ENCODE measurements at places on chromosomes 11 and 22.

DNA sequence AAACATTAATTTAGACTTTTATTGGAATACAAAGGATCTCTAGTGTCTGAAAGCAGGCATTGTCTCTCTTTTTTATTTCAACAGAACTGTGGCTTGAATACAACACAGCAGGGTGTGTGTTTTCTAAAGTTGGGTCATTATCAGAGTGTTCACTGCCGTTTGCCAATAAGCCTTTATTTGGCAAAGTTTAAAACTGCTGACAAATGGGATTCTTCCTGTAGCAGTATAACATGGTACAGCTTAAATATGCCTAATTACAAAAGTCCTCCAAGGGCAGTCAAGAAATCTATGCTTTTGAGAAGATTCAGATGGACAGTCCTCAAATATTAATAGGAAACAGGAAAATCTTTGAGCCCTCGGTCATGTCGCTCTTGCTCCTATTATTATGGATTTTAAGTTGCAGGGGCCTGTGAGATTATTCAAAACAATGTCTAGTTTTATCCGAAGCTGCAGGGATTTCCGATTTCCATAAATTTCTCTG lies 199.9 kb downstream of the MAML2 start:
- DNase-seq: no peak

DNA sequence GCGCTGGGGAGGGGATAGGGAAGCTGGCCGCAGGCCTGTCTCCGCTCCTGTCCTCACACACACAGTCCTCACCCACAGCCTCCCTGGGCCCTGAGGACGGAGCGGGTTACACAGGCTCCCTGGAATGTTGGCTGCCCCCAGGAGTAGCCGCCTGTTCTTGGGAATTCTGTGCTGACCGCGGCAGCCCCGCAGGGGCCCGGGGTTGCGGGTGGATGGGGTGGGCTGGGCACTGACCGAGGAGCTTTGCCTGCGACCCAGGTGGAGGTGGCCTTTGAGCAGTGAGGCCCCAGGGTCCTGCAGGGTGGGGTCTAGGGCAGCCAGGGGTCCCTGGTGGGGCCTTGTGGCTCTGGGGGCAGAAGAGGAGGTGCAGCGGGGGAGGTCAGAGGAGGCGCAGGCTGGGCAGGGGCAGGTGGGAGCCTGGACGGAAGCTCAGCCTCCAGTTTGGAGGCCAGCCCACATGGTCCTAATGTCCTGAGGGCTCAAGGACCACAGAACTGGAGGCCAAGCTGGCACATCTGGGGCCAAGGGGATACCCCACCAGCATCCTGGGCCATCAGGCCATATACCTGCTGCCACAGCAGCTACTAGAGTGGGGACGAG lies 6.6 kb upstream of the MRGPRG start:
- DNase-seq: no peak

- no peak for DNase-seq
These were observed 42.5 kb downstream of the ABCC8 start for GRCh38 chr11:17434108-17434507.

DNA sequence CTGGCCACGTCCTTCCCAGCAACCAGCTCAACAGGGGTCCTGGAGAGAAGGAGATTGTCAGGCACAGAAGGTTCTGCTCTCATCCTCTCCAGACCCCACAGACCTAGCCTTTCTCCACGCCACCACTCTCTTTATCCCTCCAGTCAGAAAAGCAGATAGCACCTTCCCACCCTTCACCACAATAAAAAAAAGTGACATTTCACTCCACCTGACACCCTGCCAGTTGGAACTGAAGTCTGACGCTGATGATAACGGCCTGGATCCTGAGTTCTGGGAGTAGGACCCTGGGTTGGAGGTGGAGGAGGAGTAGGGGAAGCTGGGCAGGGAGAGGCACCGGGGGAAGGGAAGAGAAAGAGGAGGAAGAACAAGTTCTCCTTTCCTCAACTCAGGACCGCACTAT lies 127.5 kb upstream of the ANO1 start:
- no peak for DNase-seq

DNA sequence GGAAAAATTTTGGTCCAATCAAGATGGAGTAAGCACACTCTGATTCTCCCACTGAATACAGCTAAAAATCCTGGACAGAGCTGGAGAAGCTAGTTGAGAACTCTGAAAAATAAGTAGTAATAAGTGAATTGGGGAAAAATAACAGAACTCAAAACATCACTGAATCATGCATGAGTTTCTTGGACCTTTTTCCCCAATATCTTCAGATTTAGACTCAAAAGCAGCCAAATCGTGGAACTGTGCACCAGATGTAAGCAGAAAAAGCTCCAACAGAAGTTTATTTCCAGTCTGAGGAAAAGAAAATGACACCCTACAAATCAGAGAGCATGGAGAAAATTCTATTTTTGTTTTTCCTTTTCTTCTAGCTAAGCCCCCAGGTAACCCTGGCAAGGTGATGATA lies 279.7 kb upstream of the CTSC start:
- no peak for DNase-seq

GRCh38 chr22:37146051-37146385 lies 3.7 kb downstream of the IL2RB start:
- no peak for DNase-seq

DNA sequence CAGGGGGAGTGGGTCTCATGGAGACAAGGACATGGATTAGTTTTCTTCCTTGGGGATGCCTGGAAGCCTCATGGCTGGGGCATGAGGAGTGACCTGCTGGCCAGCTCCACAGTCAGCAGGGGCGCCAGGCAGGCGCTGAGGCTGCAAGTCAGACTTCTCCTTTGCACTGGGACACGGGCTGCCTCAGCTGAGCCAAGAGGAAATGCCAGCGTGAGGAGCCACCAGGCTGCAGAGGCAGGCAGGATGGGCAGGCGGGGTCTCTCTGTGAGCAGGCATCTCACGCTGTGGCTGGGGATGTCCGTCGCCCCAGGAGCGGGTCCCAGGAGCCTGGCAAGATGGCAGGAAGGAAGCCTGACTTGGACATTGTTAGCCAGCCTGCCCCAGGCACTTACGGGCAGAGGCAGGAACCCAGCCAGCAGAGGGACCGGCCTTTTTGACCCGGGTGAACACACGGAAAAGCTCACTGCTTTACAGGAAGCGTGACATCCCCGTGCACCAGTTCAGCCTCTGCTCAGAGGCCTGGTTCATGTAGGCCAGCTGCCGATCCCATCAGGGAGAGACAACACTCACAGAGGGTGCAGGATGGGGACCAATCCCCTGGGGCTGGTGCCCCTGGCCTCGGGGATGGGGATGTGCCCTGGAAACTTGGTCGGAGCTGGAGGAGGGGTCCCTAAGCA lies 10.2 kb downstream of the GNB1L start:
- no peak for DNase-seq

GRCh38 chr11:72823105-72823804 lies 9.0 kb downstream of the ATG16L2 start:
- DNase-seq: no peak

DNA sequence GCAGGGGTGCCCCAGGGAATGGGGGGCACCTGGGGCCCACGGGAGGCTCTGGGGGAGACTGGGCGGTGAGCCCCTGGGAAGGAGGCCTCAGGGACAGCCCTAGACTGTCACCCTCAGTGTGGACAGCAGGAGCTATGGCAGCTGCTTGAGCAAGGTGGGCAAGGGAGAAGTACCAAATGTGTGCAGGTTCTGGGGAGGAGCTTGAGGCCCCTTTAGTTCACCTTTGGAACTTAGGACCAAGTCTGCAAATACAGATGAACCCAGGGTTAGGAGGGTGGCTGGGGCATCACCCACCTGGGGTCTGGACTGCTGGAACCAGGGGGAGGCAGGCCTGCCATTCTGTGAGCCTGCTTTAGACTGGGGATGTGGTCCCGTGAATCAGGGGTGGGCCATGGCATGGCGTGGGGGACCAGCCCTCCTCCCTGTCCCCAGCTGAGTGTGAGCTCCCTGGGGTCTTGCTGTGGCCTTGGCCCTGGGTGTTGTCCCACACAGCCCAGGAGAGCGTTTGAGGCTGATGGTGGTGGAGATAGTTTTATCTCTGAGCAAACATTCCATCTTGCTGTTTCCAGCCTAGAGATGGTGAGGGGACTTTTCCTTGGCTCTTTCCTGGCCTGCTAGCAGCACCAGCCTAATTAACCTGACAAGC lies 122.3 kb downstream of the KCNQ1 start:
- DNase-seq: no peak

DNA sequence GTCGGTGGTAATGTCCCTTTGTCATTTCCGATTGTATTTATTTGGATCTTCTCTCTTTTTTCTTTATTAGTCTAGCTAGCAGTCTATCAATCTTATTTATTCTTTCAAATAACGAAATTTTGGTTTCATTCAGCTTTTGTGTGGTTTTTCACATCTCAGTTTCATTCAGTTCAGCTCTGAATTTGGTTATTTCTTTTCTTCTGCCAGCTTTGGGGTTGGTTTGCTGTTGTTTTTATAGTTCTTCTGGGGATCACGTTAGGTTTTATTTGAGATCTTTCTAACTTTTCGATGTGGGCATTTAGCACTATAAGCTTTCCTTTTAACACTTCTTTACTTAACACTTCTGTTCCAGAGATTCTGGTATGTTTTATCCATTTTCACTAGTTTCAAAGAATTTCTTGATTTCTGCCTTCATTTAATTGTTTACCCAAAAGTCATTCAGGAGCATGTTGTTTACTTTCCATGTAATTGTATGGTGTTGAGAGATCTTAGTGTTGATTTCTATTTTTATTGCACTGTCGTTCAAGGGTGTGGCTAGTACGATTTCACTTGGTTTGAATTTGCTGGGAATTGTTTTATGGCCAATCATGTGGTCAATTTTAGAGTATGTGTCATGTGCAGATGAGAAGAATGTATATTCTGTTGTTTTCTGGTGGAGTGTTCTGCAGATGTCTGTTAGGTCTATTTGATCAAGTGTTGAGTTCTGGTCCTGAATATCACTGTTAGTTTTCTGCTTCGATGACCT lies 7.7 kb upstream of the SCGB1D1 start:
- no peak for DNase-seq

- no peak for DNase-seq
These were observed 2.2 kb upstream of the OR52H1 start for GRCh38 chr11:5550440-5551095.

GRCh38 chr22:37520776-37521191 lies 1.6 kb upstream of the CARD10 start:
- DNase-seq: no peak

GRCh38 chr11:2570211-2570811 lies 125.5 kb downstream of the KCNQ1 start:
- no peak for DNase-seq

- no peak for DNase-seq
These were observed 40.5 kb upstream of the KCNJ11 start for GRCh38 chr11:17428925-17429324.

- DNase-seq: no peak
These were observed 64.6 kb downstream of the LINC01488 start for GRCh38 chr11:69545976-69546617.

DNA sequence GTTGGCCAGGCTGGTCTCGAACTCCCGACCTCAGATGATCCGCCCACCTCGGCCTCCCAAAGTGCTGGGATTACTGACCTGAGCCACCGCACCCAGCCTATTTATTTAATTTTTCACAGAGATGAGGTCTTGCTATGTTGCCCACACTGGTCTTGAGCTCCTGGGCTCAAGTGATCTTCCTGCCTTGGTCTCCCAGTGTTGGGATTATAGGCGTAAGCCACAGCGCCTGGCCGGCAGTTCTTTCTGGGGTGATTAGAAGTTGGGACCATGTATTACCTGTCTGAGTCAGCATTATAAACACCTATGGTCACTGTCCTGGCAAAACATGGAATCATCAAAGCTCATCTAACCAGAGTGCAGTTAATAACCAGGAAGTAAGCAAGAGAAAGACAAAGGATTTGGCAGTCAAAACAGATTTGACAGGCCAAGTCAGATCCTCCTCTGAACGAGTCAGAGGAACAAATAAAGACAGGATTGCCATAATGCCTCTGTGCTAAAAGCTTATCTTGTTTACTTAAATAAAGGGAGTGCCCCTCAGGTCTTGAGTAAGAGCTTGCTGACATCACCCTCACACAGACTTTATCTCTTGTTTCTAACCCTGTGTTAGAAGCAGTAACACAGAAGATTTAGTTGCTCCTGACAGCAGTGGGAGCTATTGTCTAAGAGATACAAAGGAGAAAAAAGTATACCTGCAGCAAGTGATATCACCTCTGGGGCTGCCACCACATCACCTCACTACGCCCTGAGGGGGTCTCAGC lies 3.7 kb downstream of the SERPIND1 start:
- DNase-seq: no peak

- no peak for DNase-seq
These were observed 143.7 kb upstream of the SORL1-AS1 start for GRCh38 chr11:121596195-121597155.

- DNase-seq: no peak
These were observed 52.1 kb downstream of the LHFPL7 start for GRCh38 chr22:24894220-24894975.

DNA sequence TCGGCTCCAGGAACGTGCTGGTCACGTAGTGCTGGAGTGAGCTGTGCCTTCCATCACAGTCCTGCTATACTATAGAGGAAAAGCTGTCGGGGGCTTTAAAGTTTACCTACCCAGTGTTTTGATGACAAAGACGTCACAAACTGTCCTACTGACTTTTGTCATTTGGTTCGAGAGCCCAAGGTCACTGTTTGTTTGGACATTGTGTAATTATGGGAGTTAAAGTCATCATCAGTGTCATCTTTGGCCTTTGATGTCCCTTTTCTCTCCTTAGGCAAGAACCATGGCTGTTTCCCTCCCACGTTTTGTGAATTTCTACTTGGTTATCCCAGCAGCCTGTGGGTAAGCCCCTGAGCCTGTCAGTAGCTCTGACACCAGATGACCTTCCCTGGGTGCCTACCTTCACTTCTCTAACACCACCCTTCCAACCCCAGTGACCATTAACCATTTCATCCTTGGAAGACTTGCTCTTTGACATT lies 59.3 kb downstream of the SLC1A2 start:
- no peak for DNase-seq

GRCh38 chr22:42439821-42440674 lies 7.8 kb upstream of the NFAM1 start:
- no peak for DNase-seq

DNA sequence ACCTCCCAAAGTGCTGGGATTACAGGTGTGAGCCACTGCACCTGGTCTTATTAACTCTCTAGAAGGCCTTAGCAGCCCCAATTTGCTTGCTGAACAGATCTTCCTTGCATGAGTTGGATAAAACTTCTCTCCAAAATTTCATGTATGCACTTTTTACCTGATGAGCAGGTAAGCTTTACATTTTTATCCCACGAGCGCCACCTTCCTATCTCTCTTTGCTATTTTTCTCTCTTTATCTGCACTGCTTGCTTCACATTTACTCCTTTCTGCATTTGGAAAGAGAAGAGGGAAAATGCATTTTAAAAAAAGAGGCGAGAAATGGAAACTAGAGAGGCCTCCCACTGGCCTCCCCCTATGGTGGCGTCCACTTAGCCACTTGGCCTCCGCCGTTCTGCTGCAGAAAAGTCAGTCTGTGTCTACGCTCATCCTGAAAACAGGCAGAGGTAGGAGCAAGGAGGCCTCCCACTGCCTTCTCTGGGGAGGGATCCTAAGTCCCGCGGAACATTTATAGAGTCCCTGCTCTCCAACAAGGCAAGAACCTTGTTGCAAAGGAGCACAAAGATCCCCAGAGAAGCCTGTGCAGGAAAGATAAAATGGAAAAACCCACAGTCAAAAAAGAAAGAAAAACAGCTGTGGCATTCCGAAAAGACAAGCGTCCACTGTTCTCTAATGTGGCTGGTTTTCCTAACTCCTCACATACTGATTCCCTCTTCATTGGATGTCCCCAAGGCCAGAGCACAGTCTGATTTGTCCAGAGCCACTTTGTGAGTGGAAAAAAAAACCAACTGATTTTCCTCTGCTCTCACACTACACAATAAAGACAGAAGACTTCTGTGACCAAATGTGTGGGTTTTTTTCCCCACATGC lies 62.2 kb upstream of the INCENP start:
- no peak for DNase-seq

GRCh38 chr22:28017859-28018258 lies 98.8 kb upstream of the PITPNB start:
- no peak for DNase-seq

GRCh38 chr22:28943501-28943879 lies 60.1 kb downstream of the ZNRF3 start:
- DNase-seq: no peak
